T-helper 2 cell treated with Interferon-gamma antibody and Interleukin-4, amounts not matched to agents 5 μg/mL and 100 μg/mL, for 36 hours (primary cell): ENCODE measurements at places on chromosomes 4 and X.

DNA sequence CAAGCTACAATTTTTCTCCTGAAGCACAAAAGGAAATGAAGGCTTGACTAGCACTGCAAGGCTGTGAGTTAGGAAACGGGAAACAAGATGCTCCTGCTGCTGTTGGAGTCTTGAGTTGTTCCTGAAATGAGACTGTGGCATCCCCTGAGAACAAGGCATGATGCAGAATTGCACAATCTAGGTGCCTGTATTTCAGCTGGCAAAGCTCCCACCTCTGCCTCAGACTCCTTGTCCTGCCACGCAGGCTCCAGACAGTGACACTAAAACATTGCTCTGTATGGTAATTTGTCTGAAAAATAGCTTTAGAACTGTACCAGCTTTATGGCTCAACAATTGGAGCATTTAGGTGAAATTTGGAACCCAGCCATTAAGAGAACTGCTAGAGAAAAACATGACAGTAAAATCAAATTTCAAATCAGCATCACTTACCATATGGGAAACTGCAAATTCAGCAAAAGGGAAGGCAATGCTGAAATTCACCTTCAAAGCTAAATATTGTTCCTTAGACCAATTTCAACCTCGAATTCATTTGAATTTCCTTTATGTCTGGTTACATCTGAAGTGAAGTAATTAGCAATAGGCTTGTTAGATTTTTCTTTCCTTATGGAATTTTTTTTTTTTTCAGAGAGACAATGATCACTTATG lies 103.4 kb downstream of the MFAP3L start:
- no peaks in the 10 kb centered on the region for H3K36me3 ChIP-seq
- H3K4me1 ChIP-seq = no peaks in the 10 kb centered on the region
- DNase-seq = no peak
- no peak overlapping the region for H3K27ac ChIP-seq
- H3K4me3 ChIP-seq = no peak overlapping the region
- no peaks in the 10 kb centered on the region for H3K27me3 ChIP-seq

DNA sequence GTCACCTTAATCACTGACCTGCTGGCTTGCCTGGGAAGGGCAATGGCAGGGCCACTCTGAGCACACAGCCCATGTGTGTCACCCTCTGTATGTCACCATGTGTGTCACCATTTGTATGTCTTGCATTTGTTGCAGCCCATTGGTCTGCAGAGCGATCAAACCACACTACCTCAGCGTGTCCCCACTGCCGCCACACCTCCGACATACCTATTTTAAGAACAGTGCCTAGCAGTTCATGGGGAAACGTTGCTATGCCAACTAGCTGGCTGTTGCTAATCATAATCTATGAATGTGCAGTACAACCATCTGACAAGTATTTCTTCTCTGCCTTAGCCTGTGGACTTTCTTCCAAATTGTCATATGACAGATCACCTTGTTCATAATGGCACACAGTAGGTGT lies 8.0 kb upstream of the CRMP1 start:
- no peaks in the 10 kb centered on the region for H3K4me1 ChIP-seq
- DNase-seq = no peak
- H3K27me3 ChIP-seq = no peaks in the 10 kb centered on the region
- no peaks in the 10 kb centered on the region for H3K36me3 ChIP-seq

DNA sequence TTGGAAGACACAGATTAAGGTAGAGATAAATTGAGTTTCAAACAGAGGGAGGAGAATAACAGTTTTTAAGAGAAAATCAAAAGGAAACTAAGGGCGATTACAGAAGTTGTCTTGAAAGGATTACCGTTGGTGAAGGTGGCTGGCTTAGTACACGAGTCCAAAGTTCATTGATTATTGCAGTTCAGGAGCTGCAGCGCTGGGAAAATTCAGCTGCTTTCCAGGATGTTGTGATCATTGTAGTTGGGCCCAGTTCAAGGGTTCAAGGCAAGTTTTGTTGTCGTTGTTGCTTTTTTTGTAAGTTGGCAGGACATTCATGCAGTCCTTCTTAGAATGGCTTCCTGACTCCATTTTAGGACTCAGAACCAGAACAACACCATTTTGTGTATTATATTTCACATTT lies 461.7 kb downstream of the RAPGEF2 start:
- no peak overlapping the region for H3K27ac ChIP-seq
- H3K4me3 ChIP-seq = no peak overlapping the region
- H3K36me3 ChIP-seq = no peaks in the 10 kb centered on the region
- no peak for DNase-seq
- H3K27me3 ChIP-seq = no peaks in the 10 kb centered on the region

GRCh38 chr4:83124111-83124780 lies 9.7 kb upstream of the PLAC8 start:
- DNase-seq = no peak
- H3K36me3 ChIP-seq = peaks cover 2% of the 10 kb centered on the region
- H3K4me3 ChIP-seq = no peak overlapping the region
- peaks cover 18% of the 10 kb centered on the region for H3K4me1 ChIP-seq
- no peak overlapping the region for H3K27ac ChIP-seq
- H3K27me3 ChIP-seq = peaks cover 18% of the 10 kb centered on the region

DNA sequence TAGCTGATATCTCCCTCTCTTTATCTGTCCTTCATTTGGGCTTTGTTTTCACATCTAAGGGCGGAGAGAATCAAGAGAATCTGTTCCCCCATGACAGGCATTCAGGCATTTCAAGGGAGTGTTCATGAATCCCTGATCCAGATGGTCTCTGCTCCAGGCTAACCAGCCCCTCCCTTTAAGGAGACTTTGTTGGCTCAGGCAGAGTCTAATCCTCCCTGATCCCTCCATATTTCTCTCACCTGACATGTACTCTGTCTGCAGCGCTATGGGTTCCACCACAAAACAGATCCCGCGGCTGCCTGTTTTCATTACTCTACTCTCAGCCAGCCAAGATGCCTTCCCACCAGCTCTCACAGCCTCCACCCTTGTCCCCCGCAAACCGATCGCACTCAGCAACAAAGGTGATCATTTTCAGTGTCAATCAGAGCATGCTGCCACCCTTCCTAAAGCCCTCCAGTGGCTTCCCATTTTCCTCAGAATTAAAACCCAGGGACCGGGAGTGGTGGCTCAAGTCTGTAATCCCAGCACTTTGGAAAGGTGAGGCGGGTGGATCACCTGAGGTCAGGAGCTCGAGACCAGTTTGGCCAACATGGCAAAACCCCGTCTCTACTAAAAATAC lies 30.3 kb upstream of the SLC2A9 start:
- H3K4me1 ChIP-seq = peaks cover 12% of the 10 kb centered on the region
- H3K27me3 ChIP-seq = peaks cover 2% of the 10 kb centered on the region
- no peaks in the 10 kb centered on the region for H3K36me3 ChIP-seq
- DNase-seq = no peak

DNA sequence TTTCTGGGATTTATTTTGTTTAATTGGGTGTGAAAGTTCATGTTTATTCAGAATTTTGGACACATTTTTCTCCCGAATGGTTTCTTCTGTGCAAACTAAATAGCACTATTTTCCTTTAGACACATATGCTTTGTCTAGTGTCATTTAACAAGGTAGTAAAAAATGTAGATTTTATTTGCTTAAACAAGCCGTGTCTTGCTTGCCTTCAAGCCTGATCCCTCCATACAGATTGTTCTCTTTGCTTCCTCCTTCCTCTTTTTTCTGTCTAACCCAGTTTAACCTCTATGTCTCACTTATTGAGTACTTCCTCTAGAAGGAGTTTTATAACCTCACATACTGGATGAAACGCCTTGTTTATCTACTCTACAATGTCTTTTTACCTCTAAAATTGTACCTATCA lies 211.8 kb downstream of the NPFFR2 start:
- no peak overlapping the region for H3K27ac ChIP-seq
- no peaks in the 10 kb centered on the region for H3K27me3 ChIP-seq
- no peak for DNase-seq
- no peaks in the 10 kb centered on the region for H3K36me3 ChIP-seq
- no peaks in the 10 kb centered on the region for H3K4me1 ChIP-seq
- H3K4me3 ChIP-seq = no peak overlapping the region

DNA sequence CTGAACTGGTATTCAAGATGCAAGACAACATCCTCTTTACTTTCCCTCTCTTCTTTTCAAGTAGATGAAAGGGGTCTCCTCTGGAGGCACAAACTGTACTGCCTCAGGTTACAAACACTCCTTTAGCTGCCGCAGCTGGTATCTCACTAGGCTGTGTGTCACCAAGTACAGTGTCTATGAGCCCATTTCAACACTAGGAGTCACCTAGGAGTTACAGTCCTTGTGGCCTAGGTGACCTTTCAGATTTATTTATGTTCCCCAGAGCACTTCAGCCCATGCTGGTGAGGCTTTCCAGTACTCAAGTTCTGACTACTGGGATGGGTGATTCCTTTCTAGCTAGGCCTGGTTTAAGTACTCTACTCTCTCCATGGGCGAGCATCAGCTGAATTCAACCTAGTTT lies 32.4 kb upstream of the TMLHE start:
- H3K4me3 ChIP-seq = no peak overlapping the region
- H3K27me3 ChIP-seq = peaks cover 6% of the 10 kb centered on the region
- H3K36me3 ChIP-seq = no peaks in the 10 kb centered on the region
- peaks cover 9% of the 10 kb centered on the region for H3K4me1 ChIP-seq
- no peak overlapping the region for H3K27ac ChIP-seq

GRCh38 chr4:113292371-113293042 lies 243.1 kb downstream of the ANK2 start:
- no peaks in the 10 kb centered on the region for H3K27me3 ChIP-seq
- no peak for DNase-seq
- H3K36me3 ChIP-seq = no peaks in the 10 kb centered on the region
- H3K4me3 ChIP-seq = no peak overlapping the region

DNA sequence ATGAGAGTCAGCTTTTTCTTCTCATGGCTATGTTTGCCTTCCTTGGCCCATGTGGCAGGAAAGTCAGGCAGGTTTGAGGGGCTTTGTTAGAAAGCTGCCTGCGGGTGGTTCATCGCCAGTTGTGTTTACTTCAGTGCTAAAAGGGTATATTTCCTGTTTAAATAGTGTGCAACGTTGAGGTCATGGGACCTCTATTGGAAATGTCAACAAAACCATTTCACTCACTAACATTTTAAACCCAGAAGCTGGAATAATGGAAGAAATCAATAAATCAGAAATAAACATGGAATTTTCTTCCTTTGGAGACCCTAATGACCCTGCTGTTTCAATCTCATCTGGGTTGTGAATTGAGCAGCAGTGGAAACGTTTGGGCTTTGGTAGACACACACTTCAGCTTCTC lies 185.8 kb downstream of the ANKRD50 start:
- no peaks in the 10 kb centered on the region for H3K4me1 ChIP-seq
- H3K27me3 ChIP-seq = no peaks in the 10 kb centered on the region
- no peak for DNase-seq
- no peak overlapping the region for H3K4me3 ChIP-seq
- no peaks in the 10 kb centered on the region for H3K36me3 ChIP-seq
- H3K27ac ChIP-seq = no peak overlapping the region

- no peak overlapping the region for H3K27ac ChIP-seq
- peaks cover 8% of the 10 kb centered on the region for H3K27me3 ChIP-seq
- H3K4me1 ChIP-seq = no peaks in the 10 kb centered on the region
- no peak overlapping the region for H3K4me3 ChIP-seq
- no peaks in the 10 kb centered on the region for H3K36me3 ChIP-seq
- DNase-seq = no peak
Measured at GRCh38 chr4:107876099-107876498, 51.4 kb downstream of the SGMS2 start.

GRCh38 chrX:13741695-13742094 lies 7.1 kb downstream of the OFD1 start:
- DNase-seq = no peak
- peak overlapping the region; percentile 63 for H3K4me3 ChIP-seq
- peak overlapping the region; percentile 77 for H3K27ac ChIP-seq
- H3K36me3 ChIP-seq = peaks cover 28% of the 10 kb centered on the region
- peaks cover 25% of the 10 kb centered on the region for H3K4me1 ChIP-seq
- no peaks in the 10 kb centered on the region for H3K27me3 ChIP-seq

- H3K4me1 ChIP-seq = peaks cover 3% of the 10 kb centered on the region
- DNase-seq = no peak
- H3K4me3 ChIP-seq = peak within 1 kb of the TSS; percentile 75
- H3K27ac ChIP-seq = no peak within 1 kb of the TSS
Measured at GRCh38 chrX:68433155-68433980, at the start of gene OPHN1. TSS of gene OPHN1 (minus strand) at chrX:68433495. CDS start at chrX:68433020, 475 bp downstream.

GRCh38 chr4:78742300-78742699 lies 33.9 kb upstream of the BMP2K start:
- H3K4me3 ChIP-seq = no peak overlapping the region
- H3K27me3 ChIP-seq = peaks cover 7% of the 10 kb centered on the region
- no peak overlapping the region for H3K27ac ChIP-seq
- H3K36me3 ChIP-seq = no peaks in the 10 kb centered on the region

- DNase-seq = no peak
- no peak overlapping the region for H3K4me3 ChIP-seq
- peaks cover 6% of the 10 kb centered on the region for H3K4me1 ChIP-seq
Measured at GRCh38 chrX:45445745-45446412, 245.2 kb upstream of the DIPK2B start.

GRCh38 chrX:17817251-17817650 lies 43.8 kb downstream of the RAI2 start:
- H3K4me1 ChIP-seq = no peaks in the 10 kb centered on the region
- no peak overlapping the region for H3K4me3 ChIP-seq
- H3K36me3 ChIP-seq = no peaks in the 10 kb centered on the region

GRCh38 chrX:23501974-23502373 lies 165.3 kb upstream of the PRDX4 start:
- H3K4me3 ChIP-seq = no peak overlapping the region
- H3K27me3 ChIP-seq = no peaks in the 10 kb centered on the region
- H3K27ac ChIP-seq = no peak overlapping the region
- no peak for DNase-seq
- no peaks in the 10 kb centered on the region for H3K36me3 ChIP-seq
- H3K4me1 ChIP-seq = no peaks in the 10 kb centered on the region

DNA sequence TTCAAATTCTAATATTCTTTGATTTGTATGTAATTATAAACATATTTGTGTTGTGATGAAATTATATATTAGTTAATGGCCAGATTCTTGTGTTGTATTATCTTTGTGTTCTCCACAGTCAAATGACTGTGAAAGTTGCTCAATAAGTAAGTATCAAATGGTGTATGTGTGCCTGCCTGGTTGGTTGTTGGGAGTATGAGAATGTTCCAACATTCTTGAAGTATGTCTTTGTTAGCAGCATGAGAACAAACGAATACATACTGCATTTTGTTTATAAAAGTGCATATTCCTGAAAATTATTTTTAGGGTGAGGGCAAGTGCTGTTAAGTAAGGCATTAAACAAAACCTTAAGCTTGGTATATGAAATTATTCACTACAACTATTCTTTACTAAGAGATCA lies 16.2 kb downstream of the ARHGEF38 start:
- no peak overlapping the region for H3K4me3 ChIP-seq
- no peaks in the 10 kb centered on the region for H3K4me1 ChIP-seq
- no peak overlapping the region for H3K27ac ChIP-seq
- H3K27me3 ChIP-seq = peaks cover 2% of the 10 kb centered on the region
- no peaks in the 10 kb centered on the region for H3K36me3 ChIP-seq

- peaks cover 3% of the 10 kb centered on the region for H3K36me3 ChIP-seq
- no peak for DNase-seq
- H3K4me3 ChIP-seq = no peak overlapping the region
Measured at GRCh38 chr4:98522062-98522461, 136.3 kb downstream of the TSPAN5 start.

GRCh38 chr4:7392438-7393421 lies 42.0 kb downstream of the PSAPL1 start:
- H3K27ac ChIP-seq = no peak overlapping the region
- no peak overlapping the region for H3K4me3 ChIP-seq
- DNase-seq = no peak
- H3K36me3 ChIP-seq = no peaks in the 10 kb centered on the region

GRCh38 chr4:127421437-127421836 lies 211.3 kb upstream of the INTU start:
- H3K27me3 ChIP-seq = no peaks in the 10 kb centered on the region
- no peaks in the 10 kb centered on the region for H3K4me1 ChIP-seq
- no peak overlapping the region for H3K27ac ChIP-seq
- no peaks in the 10 kb centered on the region for H3K36me3 ChIP-seq
